GM23338 (cell line): ENCODE measurements at places on chromosomes 5 and 9. TPM values are rescaled to one million over a fixed set of nuclear protein-coding genes. Genes with fewer than 3 reads are reported as not detected.
A peak's percentile ranks its signal among the peaks of the same experiment; 100 is the strongest.

GRCh38 chr5:524234-524972, at the start of gene SLC9A3:
SLC9A3 (minus strand) TSS chr5:524449.
- no peak for DNase-seq
- H3K36me3 ChIP-seq, result no peaks in the 10 kb centered on the region

LCP2 gene
- 0.26 and 0.77 TPM in 2 replicates for polyA plus RNA-seq

PWWP2A gene
- 48.7 and 51.5 TPM in 2 replicates for polyA plus RNA-seq

DNA sequence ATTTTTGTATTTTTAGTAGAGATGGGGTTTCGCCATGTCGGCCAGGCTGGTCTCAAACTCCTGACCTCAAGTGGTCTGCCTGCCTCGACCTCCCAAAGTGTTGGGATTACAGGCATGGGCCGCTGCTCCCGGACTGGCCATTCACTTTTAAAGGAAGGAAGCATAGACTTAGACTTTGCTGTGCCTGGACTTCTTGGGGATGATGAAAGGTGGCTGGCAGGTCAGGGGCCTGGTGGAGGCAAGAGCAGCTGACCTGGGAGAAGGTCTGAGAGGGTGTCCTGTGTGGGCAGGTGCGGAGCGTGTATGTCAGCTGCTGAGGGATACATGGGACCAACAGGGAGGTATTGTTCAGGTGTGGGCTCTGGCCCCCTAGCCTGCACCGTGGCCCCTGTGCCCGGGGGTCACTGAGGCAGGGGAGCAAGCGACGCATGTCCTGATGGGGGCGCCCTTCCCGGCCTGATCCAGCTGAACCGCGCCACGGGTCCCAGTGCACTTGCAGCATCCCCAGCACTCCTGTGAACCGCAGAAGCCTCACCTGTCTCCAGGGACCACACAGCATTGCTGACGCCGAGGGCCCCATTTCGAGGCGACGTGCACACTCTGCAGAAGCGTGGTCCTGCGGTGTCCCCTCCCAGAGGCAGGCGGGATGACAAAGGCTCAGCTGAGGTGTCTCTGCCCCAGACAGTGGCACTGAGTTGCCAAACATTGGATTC, 23.1 kb downstream of the NDUFS6 start:
- H3K36me3 ChIP-seq, result peaks cover 9% of the 10 kb centered on the region; the same call in 1 of the 2 replicates
- no peaks in the 10 kb centered on the region for H3K27me3 ChIP-seq
- no peak overlapping the region for H3K4me3 ChIP-seq
- H3K4me1 ChIP-seq, result no peaks in the 10 kb centered on the region; the same call in 1 of the 2 replicates

GRCh38 chr9:6759185-6759977, 1.6 kb downstream of the KDM4C start:
- H3K27me3 ChIP-seq, result no peaks in the 10 kb centered on the region
- peaks cover 35% of the 10 kb centered on the region for H3K4me1 ChIP-seq
- peak overlapping the region; percentile 96 for H3K4me3 ChIP-seq

- peaks cover 67% of the 10 kb centered on the region for H3K4me1 ChIP-seq
- peaks cover 8% of the 10 kb centered on the region; the same call in 1 of the 2 replicates for H3K36me3 ChIP-seq
- H3K4me3 ChIP-seq, result no peak overlapping the region
- no peak overlapping the region for H3K27ac ChIP-seq
- H3K27me3 ChIP-seq, result no peaks in the 10 kb centered on the region
- no peak for DNase-seq
Measured at GRCh38 chr9:81669041-81669651, 20.2 kb downstream of the TLE1 start.

IL33 gene
- not detected in 2 replicates for polyA plus RNA-seq

DNA sequence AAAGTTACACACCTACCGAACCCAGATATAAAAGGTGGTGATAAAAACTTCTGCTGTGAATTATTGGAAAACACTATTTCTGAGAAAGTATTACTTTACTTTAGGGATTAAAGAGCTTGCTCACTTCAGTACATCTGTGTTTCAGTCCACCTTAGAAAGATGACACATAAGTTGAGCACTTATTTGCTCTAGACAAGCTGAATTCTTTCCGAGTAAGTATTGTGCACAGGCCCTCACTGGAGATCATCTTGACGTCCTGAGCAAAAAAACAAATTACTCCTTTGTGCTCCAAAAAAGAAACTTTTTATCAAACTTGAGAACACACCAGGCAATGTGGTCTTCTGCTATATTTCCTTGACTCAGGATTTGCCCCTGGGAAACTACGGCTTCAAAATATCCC, 231.0 kb upstream of the GRAMD2B start:
- H3K4me3 ChIP-seq, result no peak overlapping the region
- peaks cover 11% of the 10 kb centered on the region for H3K4me1 ChIP-seq
- H3K36me3 ChIP-seq, result no peaks in the 10 kb centered on the region
- H3K27ac ChIP-seq, result no peak overlapping the region
- no peak for DNase-seq

DNA sequence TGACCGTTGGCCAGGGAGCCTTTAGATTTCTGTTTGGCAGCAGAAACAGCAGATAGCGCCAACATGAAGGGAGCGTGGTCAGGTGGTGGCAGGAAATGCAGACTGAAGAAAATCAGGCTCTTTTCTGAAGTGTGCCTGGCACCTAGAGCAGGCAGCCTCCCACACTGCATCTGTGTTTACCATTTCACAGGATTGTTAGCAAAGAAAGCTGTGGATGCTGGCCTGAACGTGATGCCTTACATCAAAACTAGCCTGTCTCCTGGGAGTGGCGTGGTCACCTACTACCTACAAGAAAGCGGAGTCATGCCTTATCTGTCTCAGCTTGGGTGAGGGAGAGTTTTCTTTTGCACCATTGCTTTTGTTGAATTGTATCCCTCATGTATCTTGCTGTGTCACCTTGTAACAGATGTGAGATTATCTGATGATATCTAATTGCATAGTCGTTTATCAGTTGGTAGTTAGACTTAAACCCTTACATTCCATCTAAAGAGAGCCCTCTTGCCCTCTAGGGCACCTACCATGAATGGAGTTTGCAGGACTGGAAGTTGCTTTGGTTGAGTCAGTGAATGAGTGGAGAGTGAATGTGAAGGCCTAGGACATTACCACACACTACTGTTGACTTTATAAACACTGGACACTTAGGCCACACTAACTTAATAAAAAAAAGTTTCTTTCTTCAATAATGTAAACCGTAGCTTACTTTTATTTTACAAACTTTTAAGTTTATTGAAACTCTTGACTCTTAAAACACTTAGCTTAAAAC, 42.8 kb downstream of the ACO1 start:
- peaks cover 4% of the 10 kb centered on the region for H3K36me3 ChIP-seq
- no peak for DNase-seq
- no peak overlapping the region for H3K27ac ChIP-seq
- no peak overlapping the region for H3K4me3 ChIP-seq

ASS1 gene
- 65.8 and 72.5 TPM in 2 replicates for polyA plus RNA-seq

AHRR gene
- polyA plus RNA-seq, result 0.27 and 0.61 TPM in 2 replicates

DNA sequence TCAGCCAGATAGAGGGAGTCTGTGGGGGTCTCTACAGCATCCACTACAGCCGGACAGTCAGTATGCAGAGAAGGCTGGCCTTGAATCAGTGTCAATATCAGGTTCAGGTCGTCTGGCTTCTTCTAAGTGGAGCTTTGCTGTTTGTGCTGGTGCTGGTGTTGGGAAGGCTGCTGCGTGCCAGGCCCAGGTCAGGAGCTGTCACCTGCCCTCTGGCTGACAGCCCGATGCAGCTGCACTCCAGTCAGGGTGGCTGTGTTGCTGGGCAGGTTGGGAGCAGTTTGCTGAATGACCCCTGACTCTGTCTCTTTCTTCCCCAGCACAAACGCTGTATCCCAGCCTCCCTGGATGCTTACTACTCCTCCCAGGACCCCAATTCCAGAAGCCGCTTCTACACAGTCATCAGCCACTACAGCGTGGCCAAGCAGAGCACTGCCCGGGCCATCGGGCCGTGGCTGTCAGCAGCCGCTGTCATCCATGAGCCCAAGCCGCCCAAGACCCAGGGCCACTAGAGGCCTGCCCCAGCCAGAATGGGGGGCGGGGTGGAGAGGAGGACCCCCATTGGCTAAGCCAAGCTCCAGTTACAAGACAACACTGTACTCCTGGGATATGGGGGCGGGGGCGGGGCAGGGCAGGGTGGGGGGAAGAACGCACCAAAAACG, 61.6 kb downstream of the NSG2 start:
- H3K4me3 ChIP-seq, result no peak overlapping the region
- no peaks in the 10 kb centered on the region for H3K27me3 ChIP-seq
- H3K27ac ChIP-seq, result no peak overlapping the region

DNA sequence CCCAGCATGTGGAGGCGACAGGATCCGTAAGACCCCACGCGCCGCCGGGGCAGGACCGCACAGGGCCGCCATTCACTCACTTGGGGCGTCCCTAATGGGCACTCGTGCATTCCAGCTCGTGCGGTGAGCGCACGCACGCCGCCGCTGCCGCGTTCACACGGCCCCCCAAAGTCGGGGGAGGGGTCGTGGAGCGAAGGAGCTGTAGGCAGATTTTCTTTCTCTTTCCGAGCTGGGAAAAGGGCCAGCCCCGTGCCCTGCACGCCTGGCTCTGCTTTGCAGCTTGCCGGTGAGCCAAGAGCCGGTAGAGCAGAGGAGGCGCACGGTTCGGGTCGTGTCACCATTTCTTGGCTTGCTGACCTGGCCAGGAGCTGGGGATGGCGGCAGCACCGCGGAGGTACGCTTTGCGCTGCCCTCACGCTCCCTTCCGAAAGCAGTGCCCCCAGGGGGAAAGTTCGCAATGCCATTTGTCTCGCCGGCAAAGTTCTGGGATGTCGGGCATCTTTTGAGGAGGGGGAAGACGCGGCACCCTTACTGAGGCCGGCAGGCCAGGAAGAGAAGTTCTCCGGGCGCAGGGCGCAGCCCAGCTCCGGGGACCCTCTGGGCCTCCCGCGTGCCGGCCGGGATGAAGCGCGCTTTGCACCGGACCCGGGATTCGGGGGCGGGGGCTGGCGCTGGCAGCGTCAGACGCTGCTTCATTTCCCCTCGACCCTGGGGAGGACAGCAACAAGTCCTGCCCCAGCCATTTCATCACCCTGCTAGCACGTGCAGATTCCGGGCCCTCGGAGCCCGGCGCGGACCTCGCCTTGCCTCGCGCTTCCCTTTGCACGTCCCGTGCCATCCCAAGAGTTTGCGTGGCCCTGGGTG, 898 bp downstream of the STC2 start:
- no peak overlapping the region for H3K27ac ChIP-seq
- no peak for DNase-seq
- H3K27me3 ChIP-seq, result peaks cover 8% of the 10 kb centered on the region
- H3K4me1 ChIP-seq, result peaks cover 25% of the 10 kb centered on the region

DNA sequence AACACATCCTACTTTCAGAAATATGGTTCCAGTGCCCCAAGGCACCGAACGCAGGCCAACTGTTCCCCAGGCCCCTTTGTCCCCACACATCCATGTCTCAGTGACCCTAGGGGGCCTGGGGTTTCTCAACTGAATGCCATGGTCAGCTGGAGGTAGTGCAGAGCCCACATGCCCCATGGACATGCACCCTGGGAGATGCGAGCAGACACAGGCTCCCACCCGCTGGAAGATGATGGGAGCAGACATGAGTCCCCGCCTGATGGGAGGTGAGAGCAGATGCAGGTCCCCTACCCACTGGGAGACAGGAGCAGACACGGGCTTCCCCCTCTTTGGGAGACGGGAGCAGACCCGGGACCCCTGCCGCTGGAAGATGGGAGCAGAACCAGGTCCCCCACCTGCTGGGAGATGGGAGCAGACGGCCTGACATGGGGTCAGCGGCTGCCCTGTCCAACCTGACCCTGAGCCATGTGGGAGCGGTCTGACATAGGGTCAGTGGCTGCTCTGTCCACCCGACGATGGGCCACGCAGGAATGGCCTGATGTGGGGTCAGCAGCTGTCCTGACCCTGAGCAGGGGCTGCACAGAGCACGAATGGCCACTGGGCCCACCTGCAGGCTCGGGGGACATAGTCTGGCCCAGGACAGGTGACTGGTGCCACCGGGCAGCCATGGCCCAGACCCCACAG, 18.4 kb downstream of the ZDHHC11B start:
- no peaks in the 10 kb centered on the region for H3K27me3 ChIP-seq
- H3K4me3 ChIP-seq, result no peak overlapping the region
- H3K27ac ChIP-seq, result no peak overlapping the region
- no peaks in the 10 kb centered on the region for H3K4me1 ChIP-seq
- no peak for DNase-seq

GRCh38 chr5:154220625-154221024, 30.1 kb downstream of the GALNT10 start:
- H3K4me3 ChIP-seq, result no peak overlapping the region
- H3K4me1 ChIP-seq, result peaks cover 42% of the 10 kb centered on the region
- H3K27me3 ChIP-seq, result no peaks in the 10 kb centered on the region
- H3K36me3 ChIP-seq, result no peaks in the 10 kb centered on the region
- no peak for DNase-seq

- no peaks in the 10 kb centered on the region for H3K4me1 ChIP-seq
- H3K27ac ChIP-seq, result no peak overlapping the region
- no peaks in the 10 kb centered on the region for H3K36me3 ChIP-seq
- no peak overlapping the region for H3K4me3 ChIP-seq
Measured at GRCh38 chr5:131810510-131811249, 13.9 kb upstream of the FNIP1 start.

NUTM2F gene
- 0.19 TPM in 1 of 2 replicates, not detected in the other for polyA plus RNA-seq

TMC1 gene
- 0.42 and 0.61 TPM in 2 replicates for polyA plus RNA-seq

GRCh38 chr5:41071975-41072374, 833 bp upstream of the MROH2B start:
- H3K4me3 ChIP-seq, result no peak overlapping the region
- H3K27ac ChIP-seq, result no peak overlapping the region
- no peak for DNase-seq
- H3K27me3 ChIP-seq, result no peaks in the 10 kb centered on the region

- H3K36me3 ChIP-seq, result no peaks in the 10 kb centered on the region
- no peak overlapping the region for H3K4me3 ChIP-seq
- no peak overlapping the region for H3K27ac ChIP-seq
- H3K4me1 ChIP-seq, result peaks cover 10% of the 10 kb centered on the region; the same call in 1 of the 2 replicates
Measured at GRCh38 chr9:38707885-38708637, 11.9 kb downstream of the FAM240B start.

DIRAS2 gene
- 0.13 TPM in 1 of 2 replicates, not detected in the other for polyA plus RNA-seq

PGM5 gene
- polyA plus RNA-seq, result not detected in 2 replicates

NRG2 gene
- polyA plus RNA-seq, result 0.28 and 0.37 TPM in 2 replicates

SLC25A25 gene
- polyA plus RNA-seq, result 6.1 and 7.1 TPM in 2 replicates

- DNase-seq, result no peak
- H3K36me3 ChIP-seq, result no peaks in the 10 kb centered on the region
- H3K27ac ChIP-seq, result no peak overlapping the region
- H3K4me1 ChIP-seq, result no peaks in the 10 kb centered on the region; the same call in 1 of the 2 replicates
- H3K4me3 ChIP-seq, result no peak overlapping the region
Measured at GRCh38 chr5:58136406-58136805, 323.5 kb downstream of the PLK2 start.

TMEM174 gene
- polyA plus RNA-seq, result not detected in 2 replicates

GRCh38 chr9:81833563-81834345, 94.5 kb upstream of the SPATA31D4 start:
- H3K36me3 ChIP-seq, result no peaks in the 10 kb centered on the region
- H3K27ac ChIP-seq, result no peak overlapping the region
- no peaks in the 10 kb centered on the region for H3K27me3 ChIP-seq
- H3K4me3 ChIP-seq, result no peak overlapping the region
- no peak for DNase-seq

CKS2 gene
- 1,783 and 1,909 TPM in 2 replicates for polyA plus RNA-seq

RLN2 gene
- polyA plus RNA-seq, result 9.5 and 10.6 TPM in 2 replicates

- H3K4me1 ChIP-seq, result no peaks in the 10 kb centered on the region
- no peaks in the 10 kb centered on the region for H3K27me3 ChIP-seq
- no peaks in the 10 kb centered on the region for H3K36me3 ChIP-seq
- no peak overlapping the region for H3K4me3 ChIP-seq
- no peak overlapping the region for H3K27ac ChIP-seq
Measured at GRCh38 chr5:126234563-126235195, 188.5 kb upstream of the GRAMD2B start.

GRCh38 chr9:87640385-87640795, 85.5 kb upstream of the CTSL start:
- no peaks in the 10 kb centered on the region for H3K27me3 ChIP-seq
- peaks cover 26% of the 10 kb centered on the region for H3K4me1 ChIP-seq
- H3K4me3 ChIP-seq, result no peak overlapping the region
- DNase-seq, result no peak
- H3K36me3 ChIP-seq, result peaks cover 36% of the 10 kb centered on the region

PTPRD gene
- polyA plus RNA-seq, result 7.9 and 11.5 TPM in 2 replicates
